Left ventricle myocardium superior (tissue), 1 donor: ENCODE measurements at places on chromosomes 7 and 10. TPM values are rescaled to one million over a fixed set of nuclear protein-coding genes. Genes with fewer than 3 reads are reported as not detected.

DNA sequence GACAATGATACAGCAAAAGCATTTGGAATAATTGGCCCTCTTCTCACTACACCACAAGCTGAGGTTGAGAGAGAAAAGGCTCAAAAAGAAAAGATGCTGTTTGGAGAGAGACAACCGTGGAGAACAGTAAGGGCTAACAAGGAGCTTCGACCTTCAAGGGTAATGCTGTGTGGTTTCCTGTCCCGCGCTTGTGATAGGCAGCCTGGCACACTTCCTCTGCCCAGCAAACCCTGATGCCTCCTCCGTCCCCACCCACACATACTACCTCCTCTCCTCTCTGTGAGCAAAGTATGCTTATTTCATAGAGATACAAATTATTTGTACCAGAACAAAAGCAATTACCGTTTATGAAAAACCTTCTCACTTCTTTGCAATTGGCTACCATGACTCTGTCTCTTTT, 755.4 kb downstream of the KCNMA1 start:
- peak; percentile 33 for DNase-seq

DNA sequence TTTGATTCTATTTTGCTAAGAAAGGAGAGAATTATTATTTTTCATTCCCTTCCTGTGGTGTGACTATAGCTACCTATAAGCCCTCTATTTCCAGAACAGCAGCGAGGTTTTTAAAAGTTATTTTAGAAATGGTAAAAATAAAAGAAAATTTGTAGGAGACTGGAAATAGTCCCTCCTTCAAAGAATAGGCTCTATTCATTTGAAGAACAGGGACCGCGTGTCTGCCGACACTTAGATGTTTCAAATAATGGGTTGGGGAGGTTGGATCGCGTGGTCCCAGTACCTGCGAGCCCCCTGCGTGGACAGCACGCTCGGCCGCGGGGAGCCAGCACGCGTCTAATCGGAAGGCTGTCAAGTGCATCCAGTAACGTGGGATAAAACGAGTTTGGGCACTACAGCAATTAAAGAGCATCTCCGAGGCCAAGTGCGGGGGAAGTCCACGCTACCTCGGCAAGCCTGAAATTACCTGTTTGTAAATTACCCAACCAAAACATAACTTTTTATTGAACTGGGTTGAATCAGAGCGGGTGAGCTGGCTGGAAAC, 1.0 kb downstream of the CACNA2D1 start:
- peak; percentile 38 for DNase-seq

- DNase-seq = peak; percentile 44
Measured at GRCh38 chr10:125538947-125539731, 143.8 kb downstream of the TEX36 start.

The GCK gene
- 1.4 TPM for total RNA-seq

DNA sequence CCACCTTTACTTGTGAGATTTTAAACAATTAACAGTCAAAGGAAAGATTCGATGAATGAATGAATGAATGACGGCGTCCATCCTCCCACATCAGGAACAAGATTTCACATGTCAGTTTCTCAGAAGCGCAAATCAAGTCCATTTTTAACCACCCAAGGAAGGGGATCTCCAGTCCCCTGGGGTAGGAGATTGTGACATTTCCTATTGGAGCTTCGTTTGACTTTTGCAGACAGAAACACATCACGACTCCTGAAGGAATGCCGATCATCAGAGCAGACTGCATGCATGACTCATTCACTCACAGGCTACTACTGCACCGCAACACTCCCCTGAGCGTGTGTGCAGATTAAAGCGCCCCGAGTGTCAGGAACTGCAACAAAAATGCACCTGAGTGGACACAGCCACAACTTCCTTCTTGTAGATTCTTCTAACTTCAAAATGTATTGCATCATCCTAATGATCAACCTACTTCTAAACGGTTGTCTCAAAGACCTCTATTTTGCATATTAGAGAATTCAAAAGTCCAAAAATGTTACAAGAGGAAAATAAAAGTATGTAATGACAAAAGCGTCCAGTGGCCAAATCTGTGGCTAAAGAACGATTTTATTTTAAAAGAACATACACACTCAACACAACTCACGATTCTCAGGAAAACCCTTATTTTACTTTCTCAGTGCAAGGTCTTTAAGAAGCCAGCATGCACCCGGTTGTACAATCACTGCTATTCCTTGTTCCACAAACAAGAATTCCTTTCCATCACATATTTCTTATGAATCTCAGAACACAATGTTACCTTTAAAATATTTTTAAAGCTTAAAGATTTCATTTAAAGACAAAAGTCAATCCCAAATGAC, 172.6 kb downstream of the FAM107B start:
- no peak for DNase-seq

The TET1 gene
- total RNA-seq = 3.6 TPM

The ARHGEF35 gene
- 0.94 TPM for total RNA-seq

- no peak for DNase-seq
Measured at GRCh38 chr7:28407651-28408050, 4.7 kb upstream of the CREB5 start.

- DNase-seq = no peak
Measured at GRCh38 chr10:96494694-96495093, 19.0 kb downstream of the TLL2 start.

DNA sequence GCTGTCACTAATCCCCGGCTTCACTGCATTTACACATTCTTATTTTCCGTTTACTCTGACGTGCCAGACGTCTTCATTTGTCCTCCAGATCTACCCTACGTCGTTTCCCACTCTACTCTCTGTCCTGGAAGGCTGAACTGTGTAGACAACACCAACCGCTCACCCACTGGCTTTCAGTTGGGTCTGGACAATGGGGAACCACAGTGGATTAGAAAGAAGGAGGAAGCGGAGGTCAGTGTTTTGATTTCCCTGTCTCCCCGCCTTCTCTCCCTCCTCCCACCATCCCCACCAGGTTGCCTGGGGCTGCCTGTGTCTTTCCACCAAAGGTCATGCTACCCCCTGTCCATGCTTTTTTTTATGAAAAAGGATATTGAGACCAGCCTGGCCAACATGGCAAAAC, 14.0 kb upstream of the CTBP2 start:
- DNase-seq = no peak

The STEAP2 gene
- total RNA-seq = 15.1 TPM

- no peak for DNase-seq
Measured at GRCh38 chr7:23714150-23714464, 4.1 kb downstream of the STK31 start.

The MINDY4 gene
- 4.9 TPM for total RNA-seq

The LIPK gene
- total RNA-seq = not detected

The CUZD1 gene
- total RNA-seq = 0.12 TPM

The PSD gene
- total RNA-seq = 0.50 TPM

The TBRG4 gene
- 83.0 TPM for total RNA-seq

- no peak for DNase-seq
Measured at GRCh38 chr7:66050990-66051448, 24.6 kb upstream of the ASL start.

DNA sequence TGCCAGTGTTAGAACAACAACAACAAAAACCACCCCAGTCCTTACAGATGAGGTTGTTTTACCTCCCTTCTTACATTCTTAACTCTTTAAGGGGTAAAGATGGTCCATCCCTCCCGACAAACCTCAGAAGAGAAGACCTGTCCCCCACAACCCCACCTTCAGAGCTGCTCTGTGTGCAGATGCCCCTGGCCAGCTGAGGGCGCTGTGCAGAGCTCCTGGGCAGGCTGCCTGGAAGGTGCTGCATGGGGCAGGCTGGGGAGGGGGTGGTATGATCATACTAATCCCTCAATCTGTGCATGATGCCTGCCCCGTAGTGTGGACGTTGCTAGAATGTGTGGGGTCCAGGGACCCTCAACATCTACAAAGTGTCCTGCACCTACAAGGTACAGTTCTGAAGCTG, 387.1 kb downstream of the INHBA start:
- DNase-seq = no peak

DNA sequence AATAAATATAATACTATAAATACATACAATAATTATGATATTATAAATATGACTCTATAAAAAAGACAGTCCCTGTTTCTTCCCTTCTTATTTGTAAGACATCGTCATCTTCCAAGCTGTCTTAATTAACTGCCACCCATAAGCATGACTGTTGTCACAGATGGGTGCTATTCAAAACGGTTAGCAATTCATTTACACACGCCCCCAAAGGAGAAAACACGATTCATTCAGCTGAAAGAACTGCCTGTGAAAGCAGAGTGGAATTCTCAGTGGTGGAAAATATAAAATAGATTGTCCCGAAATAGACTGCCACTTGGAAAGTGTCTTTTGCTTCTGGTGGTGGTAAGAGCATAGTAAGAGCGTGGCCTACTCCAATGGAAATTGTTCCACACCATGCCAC, 48.9 kb upstream of the ELMO1 start:
- no peak for DNase-seq

The EGR2 gene
- total RNA-seq = 0.55 TPM

DNA sequence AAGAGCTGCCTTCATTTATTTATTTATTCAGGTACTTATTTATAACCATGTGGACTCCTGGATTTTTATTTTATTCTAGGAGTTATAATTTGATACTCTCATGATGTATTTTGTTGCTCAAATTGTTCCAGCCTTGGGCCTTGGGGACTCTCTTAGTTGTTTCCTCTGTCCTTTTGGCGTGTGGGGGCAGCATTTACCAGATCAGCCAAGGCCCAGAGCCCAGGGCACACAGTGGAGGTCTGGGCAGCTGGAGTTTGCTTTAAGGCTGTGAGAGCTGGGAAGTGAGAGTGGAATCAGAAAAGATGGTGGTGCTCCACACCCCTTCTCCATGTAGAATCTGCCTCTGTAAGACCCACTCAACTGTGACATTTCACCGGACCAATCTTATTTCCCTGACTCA, 398.9 kb downstream of the RPS24 start:
- DNase-seq = peak; percentile 43

GRCh38 chr10:126893841-126894240, 11.4 kb upstream of the DOCK1 start:
- no peak for DNase-seq

- DNase-seq = no peak
Measured at GRCh38 chr10:37856881-37857286, 526 bp downstream of the ZNF248 start.
